ENCODE measurements at places on chromosomes 7 and 10.

DNA sequence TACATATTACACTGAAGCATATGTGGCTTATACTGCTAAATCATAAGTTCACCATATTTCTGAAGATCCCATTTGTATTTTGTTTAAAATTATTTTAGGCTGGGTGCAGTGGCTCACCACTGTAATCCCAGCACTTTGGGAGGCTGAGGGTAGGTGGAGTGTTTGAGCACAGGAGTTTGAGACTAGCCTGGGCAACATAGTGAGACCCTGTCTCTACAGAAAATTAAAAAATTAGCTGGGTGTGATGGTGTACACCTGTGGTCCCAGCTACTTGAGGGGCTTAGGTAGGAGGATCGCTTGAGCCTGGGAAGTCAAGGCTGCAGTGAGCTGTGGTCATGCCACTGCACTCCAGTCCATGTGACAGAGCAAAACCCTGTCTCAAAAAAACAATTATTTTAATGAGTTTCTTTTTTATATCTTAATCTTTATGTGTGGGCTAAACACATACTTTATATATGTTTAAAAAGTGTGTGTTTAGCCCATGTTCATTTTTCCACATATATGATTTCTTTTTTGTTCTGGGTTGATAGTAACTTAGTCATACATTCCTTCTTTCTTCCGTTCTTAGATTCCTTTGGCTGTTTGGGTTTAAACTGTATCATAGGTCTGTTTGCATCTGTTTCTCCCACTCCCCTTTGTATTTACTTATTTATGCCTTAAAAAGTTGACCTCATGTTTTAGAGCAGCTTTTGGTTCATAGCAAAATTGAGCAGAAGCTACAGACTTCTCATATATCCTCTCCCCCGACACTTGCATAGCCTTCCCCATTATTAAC lies 33.5 kb downstream of the RSBN1L start:
- DNase-seq = no peak

DNA sequence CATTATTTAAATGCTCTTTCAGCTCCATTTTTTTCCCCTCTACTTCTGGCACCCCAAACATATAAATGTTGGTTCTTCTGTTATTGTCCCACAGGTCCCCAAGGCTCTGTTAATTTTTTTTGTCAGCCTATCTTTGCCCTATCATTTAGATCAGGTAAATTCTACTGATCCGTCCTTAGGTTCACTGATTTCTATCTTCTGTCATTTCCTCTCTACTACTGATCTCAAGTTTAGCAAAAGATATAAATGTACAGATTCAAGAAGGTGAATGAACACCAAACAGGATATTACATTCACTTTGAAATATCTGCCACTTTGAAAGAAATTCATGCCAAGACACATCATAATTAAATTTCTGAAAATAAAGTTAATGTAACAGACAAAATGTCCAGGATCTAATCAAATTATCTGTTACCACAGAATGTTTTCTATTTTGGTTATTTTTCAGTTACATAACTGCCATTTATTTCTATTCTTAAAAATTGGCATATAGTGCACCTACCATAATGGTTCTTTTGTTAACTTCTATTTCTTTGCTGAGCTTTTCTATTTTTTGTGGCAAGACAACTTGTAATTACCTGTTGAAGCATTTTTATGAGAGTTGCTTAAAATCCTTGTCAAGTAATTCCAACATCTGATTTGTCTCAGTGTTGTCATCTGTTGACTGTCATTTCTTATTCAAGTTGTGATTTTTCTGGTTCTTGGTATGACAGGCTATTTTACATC lies 12.1 kb upstream of the CUBN start:
- DNase-seq = no peak

GRCh38 chr10:4623757-4624420 lies 202.1 kb upstream of the AKR1E2 start:
- DNase-seq = no peak

DNA sequence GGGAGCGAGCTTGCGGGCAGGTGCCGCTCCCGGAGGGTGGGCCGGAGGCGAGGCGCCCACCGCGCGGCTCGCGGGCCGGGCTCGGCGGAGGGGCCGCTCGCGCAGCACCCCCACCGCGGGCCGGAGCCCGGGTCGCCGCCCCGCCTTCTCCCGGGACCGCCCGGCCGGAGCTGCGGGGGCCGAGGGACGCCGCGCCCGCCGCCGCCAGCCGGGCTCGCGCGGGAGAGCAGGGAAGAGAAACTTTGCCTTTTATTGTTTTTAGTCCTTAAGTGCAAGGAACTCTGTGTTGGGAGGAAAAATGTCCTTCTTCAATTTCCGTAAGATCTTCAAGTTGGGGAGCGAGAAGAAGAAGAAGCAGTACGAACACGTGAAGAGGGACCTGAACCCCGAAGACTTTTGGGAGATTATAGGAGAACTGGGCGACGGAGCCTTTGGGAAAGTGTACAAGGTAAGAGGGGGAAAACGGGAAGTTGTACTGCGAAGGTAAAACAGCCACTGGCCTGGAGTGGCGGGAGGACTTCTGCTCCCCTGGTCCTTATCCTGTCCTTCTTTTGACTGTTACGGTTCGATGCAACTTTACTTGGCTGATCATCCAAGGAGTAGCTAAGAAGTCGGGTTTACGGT lies 620 bp downstream of the SLK start:
- peak; percentile 70 for DNase-seq

DNA sequence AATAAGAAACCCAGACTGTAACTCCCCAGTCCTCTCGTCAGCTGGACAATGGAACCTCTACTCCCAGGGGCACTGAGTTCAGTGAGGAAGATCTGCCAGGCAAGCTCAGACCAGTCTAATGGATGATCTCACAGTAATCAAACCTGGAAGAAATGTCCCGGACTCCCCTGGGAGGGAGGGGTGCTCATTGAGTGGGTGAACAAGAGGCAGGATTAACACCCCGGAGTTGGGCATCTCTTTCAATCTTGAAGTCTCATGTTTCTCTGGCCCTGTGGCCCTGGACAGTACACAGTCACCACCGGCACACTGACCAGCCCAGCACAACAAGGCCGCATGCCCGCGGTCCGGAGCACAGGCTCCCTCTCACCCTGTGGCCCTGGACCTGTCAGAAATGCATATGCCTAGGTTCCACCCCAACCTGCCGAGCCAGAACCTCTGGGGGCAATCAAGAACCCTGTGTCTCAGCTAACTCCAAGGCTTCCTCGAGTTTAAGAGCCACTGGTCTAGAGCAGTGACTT lies 27.8 kb downstream of the CXCL12 start:
- DNase-seq = no peak

DNA sequence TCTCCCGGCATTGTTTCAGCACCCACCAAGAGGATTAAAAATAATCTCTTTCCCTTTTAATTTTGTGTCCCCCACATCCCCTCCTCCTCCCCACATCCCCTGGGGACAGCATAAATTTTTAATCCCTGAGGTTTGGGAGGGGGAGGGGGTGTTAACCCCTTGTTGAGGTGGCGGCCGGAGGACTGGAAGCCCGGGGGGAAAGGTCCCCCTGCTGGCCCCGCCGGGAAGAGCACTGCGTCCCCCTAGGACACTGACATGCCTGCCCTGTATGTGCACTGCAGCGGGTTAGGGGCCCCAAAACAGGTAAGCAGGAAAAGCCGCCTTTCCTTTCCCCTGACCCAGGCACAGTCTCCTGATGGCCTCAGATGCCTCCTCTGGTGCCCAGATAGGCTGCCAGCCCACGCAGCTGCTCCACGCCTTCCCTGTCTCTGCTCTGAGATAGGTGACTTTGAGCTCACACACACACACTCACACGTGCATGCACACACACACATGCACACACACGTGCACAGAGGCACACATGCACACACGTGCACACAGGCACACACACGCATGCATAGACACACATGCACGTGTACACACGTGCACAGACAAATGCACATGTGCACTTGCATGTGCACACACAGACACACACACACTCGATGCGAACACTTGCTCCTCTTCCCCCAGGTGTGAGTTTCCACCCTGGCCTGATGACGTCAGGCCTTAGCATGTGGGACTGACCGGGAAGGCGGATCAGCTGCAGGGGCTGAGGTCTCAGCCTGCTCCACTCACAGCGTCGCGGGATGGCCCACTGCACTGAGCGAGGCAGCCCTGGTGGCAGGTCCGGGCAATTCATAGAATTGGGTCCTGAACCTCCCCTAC lies 12.3 kb downstream of the CNPY1 start:
- DNase-seq = no peak

GRCh38 chr10:66788178-66788987 lies 137.5 kb upstream of the LRRTM3 start:
- no peak for DNase-seq

- no peak for DNase-seq
Measured at GRCh38 chr10:3889961-3890522, 105.0 kb upstream of the KLF6 start.

GRCh38 chr7:42414028-42414427 lies 177.0 kb upstream of the GLI3 start:
- no peak for DNase-seq

DNA sequence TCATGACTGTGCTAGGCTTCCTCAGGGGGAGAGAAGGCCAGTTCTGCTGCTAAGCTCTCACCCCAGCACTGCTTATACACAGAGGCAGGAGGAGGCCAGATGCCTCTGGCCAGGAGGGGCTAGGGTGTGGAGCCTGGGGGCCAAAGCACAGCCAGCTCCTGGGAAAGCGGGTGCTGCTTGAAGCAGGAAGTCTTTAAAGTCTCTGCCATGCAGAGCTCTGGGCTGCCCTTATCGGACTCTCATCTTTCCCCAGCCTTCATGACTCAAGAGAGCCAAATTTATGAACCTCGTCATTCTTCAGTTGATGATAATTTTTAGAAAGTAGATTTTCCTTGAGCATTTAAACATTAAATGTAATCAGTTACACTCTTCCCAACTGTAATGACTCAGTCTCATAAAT lies 11.2 kb upstream of the TSPAN14 start:
- DNase-seq = no peak

- peak; percentile 21 for DNase-seq
Measured at GRCh38 chr7:27377988-27378387, 135.4 kb downstream of the EVX1 start.

- no peak for DNase-seq
Measured at GRCh38 chr7:110943701-110944345, 147.1 kb upstream of the LRRN3 start.

DNA sequence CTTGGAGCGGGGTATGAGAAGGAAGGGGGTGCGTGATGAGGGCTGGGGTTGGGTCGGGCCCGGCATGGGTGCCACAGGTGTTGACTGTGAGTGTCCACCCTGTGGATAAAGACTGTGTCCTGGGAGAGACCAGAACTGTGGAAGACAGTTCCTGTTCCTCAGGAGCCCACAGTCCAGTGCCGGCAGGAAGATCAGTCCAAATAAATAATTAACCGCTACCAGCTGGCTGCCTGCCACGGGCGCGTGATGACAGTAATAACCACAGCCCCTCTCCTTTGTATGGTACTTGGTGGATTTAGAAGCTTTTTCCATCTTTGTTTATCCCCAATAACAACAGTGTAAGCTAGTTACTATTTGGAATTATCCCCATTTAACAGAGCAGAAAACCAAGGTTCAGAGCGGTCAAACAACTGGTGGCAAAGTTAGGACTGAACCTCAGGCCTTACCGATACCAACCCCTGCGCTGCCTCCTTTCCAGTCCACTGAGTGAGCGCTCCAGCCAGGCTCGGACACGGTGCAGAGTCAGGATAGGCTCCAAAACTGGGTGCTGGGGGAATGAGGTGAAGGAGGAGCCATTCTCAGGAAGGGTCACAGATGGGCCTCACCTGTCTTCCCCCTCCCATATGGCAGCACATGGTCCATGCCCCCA lies 5.1 kb downstream of the ZMIZ1 start:
- DNase-seq = peak; percentile 74

DNA sequence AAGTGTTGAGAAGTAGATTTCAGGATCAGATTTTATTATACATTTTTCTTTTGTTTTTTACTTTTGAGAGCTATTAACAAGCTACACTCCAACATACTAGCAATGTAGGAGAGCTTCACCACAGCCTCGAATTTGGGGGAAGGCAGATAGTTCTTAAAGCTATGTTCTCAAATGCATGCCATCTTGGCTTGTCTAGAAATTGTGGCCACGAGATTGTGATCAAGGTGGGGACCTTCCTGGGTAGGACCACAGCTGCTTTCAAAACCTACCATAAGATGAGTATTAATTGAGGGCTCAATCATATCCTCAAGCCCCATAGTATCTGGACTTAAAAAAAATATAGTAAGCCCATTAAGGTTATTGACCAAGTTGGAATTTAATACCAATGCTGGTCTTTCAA lies 27.9 kb upstream of the JAZF1 start:
- DNase-seq = no peak

Data from DMS53 (cell line).